ENCODE measurements at places on chromosomes 2 and 18.
A peak's percentile ranks its signal among the peaks of the same experiment; 100 is the strongest.

- no peak for DNase-seq
These were observed 1354.5 kb upstream of the ZEB2 start for GRCh38 chr2:145874466-145874865.

GRCh38 chr2:178484245-178485041 is 4.2 kb downstream of the PLEKHA3 start:
- DNase-seq, result no peak

DNA sequence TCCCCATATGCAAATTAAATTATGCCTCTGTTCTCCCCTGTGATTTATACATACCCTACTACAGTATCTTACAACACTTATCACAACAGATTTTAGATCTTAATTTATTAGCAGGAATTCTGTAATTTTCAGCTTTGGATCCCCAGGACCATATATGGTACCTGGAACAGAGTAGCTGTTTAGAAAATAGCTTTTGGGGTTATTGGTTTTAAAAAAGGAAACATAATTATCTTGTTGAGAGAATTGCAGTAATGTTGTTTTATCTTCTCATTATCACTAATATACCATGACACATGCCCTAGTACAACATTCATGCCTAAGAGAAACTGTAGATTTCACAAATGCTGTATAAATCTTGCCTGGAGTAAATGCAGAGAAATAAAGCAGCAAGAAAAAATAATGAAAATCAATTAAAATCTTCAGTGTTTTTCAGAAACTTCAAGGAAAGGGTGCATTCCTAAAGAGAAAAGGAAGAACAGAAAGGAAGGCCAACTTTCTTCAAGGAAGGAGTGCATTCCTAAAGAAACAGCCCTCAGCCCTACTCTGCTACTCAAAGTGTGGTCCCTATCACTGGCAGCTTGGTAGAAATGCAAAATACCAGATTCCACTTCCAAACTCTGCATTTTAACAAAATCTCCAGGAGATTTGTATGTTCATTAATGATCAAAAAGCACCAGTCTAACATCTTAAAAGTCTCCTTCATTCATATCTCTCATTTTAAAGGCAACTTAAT is 37.1 kb upstream of the CSRNP3 start:
- DNase-seq, result no peak

- DNase-seq, result no peak
These were observed 61.6 kb downstream of the AAK1 start for GRCh38 chr2:69581774-69582581.

DNA sequence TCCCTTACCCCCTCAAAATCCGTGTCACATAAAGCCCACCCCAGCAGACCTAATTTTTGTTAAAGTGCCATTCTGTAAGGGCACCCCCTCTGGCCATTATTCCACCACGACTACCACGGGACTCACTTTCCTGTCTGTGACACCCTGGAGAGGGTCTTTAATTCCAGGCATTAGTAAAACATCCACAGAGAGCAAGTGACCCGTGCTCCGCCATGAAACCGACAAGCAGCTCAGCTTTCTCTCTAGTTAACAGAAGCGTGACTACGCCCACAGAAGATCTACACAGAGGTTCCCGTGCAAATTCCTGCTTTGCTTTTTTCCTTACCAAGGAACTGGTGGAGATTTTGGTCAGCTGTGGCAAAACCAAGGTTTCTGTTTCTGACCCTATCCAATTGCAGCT is 4.4 kb downstream of the SIGLEC15 start:
- DNase-seq, result no peak

- DNase-seq, result no peak
These were observed 23.6 kb downstream of the CDKL4 start for GRCh38 chr2:39220136-39220535.

- DNase-seq, result peak; percentile 10
These were observed 89.1 kb downstream of the CAMKMT start for GRCh38 chr2:44450806-44451205.

DNA sequence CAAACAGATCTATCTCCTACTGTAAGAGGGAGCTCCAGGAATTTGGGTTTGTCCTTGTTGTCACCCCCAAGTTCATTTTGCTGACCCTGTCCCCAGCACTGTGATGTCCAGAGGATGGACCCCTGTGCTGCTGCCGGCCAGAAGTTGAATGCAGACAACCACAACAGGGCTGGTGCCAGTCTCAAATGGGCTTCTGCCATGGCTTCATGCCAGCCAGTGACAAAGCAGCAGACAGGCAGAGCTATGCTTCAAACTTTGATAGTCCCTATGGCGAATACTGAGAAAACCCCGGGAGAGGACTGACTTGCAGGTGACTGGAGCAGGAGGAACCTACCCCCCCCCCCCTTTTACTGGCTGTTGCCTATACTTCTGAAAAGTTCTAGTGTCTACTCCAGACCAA is 3.2 kb downstream of the SMAD7 start:
- DNase-seq, result no peak

DNA sequence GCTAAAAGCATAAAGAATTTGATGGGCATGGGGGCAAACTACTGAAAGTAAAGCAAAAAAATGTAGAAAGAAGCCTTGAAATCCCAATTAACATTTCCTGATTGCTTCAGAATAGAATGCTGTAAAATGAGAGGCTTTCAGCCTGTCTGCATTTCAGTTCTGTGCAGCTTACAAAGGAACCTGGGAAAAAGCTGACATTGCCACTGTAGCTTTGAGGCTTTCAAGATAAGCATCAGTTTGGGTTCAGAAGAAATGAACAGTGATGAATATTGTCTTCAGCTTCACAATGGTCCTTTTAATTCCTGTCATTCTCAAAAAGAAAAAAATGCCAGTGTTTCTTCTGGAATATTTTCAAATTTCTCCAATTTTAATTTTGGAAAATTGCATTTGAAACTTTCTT is 242.7 kb downstream of the LRRTM1 start:
- DNase-seq, result no peak

- DNase-seq, result no peak
These were observed 68.8 kb upstream of the CD28 start for GRCh38 chr2:203637471-203638167.

DNA sequence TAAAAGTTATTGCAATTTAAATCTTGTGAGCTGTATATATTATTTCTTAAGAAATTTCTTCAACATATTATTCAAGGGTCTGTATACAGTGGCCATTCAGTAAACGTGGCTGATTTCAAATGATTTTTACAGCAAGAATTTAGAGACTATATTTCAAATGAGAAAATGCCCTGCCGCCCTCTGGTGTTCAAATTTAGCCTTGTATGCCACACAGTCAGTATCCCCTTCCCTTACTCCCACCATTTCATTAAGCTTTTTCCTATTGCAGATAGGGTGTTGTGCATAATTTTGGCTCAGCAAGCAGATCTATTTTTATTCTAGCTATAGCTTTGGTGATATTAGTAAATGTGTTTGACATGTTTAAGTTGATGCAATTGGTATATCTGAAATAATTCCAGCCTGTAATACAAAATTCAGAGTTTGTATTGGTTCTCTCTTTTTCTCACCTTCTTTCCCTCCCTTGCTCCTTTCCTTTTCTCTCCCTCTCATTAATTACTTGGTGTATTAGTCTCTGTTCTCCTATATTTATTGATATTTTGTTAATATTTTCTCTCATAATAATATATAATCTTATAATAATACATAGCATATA is 22.8 kb upstream of the SCN7A start:
- no peak for DNase-seq

DNA sequence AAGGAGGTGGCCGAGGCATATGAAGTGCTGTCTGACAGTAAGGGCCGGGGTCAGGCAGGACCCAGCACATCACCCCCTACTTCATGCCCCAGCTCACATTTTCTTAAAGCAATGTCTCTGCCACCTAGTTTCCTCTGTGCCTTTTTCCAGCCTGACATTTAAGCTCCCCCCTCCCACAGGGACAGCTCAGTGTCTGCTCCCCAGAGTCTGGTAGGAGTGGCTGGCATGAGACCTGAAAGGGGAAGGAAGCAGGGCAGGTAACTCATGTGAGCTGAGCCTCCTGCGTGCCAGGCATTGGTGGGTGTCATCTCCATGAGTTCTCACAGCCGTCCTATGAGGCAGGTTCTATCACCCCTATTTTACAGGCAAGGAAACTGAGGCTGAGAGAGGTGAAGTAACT is 1.5 kb downstream of the DNAJB2 start:
- no peak for DNase-seq

DNA sequence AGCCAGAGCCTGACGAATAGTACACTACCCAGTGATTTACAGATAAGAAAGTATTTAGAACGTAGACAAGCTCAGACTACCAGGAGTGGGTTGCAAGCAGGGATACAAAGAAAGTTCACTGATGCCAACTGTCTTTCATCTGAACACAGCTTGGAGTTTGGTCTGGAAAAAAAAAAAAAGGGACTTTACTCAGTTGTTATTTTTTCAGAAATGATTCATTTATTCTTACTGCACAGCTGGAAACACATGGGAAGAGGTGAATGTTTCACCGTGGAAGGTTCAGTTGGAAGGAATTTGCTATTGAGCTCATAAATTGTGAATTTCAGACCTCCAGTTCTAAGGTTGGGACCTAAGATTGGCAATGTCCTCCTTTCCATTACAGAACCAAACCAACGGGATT is 259.7 kb downstream of the ETAA1 start:
- no peak for DNase-seq
